Stimulated activated CD4-positive, alpha-beta T cell treated with anti-CD3 and anti-CD28 coated beads, Interleukin-1b, Interleukin-23, amount 100 ng/mL, for 1 hour (primary cell): ENCODE measurements at places on chromosomes 4 and X.

DNA sequence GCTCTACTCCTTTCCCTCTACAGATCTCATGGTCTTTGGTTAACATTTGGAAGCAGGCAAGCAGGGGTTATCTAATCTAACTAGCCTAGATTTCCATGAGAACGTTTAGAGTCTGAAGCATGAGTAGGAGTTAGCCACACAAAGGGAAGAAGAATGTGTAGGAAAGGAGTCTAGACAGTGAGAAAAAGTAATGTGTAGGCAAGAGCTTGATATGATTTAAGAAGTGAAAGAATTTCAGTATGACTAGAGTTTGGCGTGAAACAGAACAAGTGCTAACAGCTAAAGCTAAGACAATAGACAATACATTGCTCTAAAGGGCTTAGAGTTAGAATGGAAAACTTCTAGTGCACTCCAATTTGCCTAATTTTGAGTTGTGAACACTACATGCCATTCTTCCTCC lies 10.8 kb downstream of the CXCL8 start:
- no peak for DNase-seq

GRCh38 chrX:8639949-8640475 lies 91.9 kb downstream of the ANOS1 start:
- no peak for DNase-seq

- DNase-seq = no peak
Measured at GRCh38 chr4:108181704-108182103, 13.0 kb upstream of the LEF1 start.

DNA sequence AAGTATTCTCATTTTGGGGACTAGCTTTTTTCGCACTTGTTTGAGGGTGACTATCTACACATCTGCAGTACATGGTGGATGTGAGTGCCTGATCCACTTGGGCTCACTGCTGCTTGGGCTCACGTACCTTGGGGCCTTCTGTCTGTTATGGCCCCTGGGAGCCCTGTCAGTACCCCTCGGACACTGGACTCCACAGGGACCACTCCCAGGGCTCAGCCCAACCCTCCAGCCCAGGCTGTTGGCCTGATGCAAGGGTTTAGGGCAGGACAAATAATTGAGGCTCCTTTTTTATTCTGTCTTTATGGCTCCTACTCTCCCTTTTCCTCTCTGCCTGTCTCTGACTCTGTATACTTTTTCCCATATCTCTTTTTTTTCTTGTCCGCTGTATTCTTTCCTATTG lies 32.7 kb upstream of the MSN start:
- DNase-seq = no peak

GRCh38 chr4:6972911-6973310 lies 63.3 kb downstream of the TBC1D14 start:
- DNase-seq = no peak

DNA sequence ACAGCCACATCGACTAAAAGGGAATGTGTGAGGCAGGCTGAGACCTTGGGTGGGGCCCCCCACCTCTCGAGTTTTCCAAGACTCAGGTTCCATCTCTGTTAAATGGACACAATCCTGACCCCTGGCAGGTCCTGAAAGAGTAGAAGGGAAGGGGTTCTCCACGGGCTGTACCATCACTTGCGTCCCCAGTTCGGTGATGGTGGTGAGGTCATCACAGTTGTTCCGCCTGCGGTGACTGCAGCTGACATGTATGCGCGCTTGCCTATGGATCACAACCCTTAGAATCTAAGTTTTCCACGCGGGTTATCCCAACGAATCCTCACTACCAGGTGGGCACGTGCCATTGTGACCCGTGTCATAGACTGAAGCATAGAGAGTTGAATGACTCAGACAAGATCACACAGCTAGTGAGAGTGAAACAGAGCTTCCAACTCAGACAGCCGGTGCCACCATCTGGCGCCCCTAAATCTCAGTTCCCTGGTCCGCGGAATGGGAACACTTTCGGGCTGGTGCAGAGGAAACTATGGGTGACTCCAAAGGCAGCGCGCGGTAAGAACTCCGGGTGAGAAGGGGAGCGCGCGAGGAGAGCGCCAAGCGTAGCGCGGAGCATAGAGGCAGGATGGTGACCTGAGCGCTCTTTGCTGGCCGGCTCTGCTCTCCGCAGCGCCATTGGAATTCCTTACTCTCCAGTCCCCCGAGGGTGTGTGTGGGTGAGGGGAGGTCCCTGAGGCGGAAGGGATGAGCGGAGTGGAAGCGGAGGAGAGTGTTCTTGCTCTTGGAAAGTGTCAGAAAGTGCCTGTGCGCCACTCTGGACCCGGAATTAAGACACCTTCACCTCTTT lies 10.5 kb downstream of the MSX1 start:
- DNase-seq = no peak

DNA sequence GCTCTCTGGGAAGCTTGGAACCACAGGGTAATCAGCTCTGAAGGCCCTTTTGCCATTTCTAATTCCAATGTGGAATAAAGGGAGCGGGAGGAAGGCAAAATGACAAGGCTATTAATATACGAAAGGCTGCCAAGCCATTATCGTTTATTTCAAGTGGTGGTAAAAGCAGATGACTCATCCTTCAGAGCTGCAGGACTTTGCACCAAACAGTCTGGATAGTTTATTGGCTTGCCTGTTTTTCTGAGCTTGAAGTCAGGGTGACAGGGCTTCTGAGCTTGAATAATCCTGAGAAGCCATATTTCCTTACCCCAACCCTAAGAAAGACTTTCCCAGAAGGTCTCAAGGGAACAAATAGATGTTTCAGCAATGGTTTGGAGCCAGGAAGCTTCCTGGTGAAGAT lies 7.7 kb upstream of the GABRE start:
- no peak for DNase-seq

- no peak for DNase-seq
Measured at GRCh38 chr4:1767770-1768366, 25.2 kb upstream of the FGFR3 start.
